LHCN-M2 (cell line): ENCODE measurements at places on chromosomes 7 and 10. TPM values are rescaled to one million over a fixed set of nuclear protein-coding genes. Genes with fewer than 3 reads are reported as not detected.

DNA sequence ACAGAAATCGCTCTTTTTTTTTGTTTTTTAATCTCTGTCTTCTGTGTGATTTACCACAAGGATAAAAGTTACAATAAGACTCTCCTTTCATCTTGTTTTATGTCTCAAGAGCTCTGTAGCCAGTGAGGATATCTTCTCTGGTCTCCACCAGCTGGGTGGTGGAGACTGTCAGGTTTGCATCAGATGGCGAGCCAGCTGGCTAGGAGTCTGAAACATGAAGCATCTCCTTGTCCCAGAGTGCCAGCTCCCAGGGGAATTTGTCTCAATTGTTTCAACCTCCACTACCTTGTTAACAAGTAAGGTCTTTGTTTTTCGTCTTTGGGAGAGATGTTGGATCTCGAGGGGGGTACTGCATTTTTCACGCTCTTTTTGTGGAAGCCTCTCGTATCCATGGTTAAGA lies 47.3 kb downstream of the FRMPD2 start:
- no peak for DNase-seq

GRCh38 chr10:4822208-4822607 lies 3.8 kb upstream of the AKR1E2 start:
- no peak for DNase-seq

The C10orf62 gene
- 0.11 TPM in 1 of 2 replicates, not detected in the other for total RNA-seq

The PIK3CG gene
- not detected in 2 replicates for total RNA-seq

The PON1 gene
- total RNA-seq = 0.75 TPM in 1 of 2 replicates, not detected in the other

- DNase-seq = no peak
Measured at GRCh38 chr10:26410356-26410755, 27.8 kb upstream of the APBB1IP start.

The TUBB8 gene
- total RNA-seq = not detected in 2 replicates

- peak; percentile 70 for DNase-seq
Measured at GRCh38 chr7:130902755-130903357, 168.8 kb upstream of the KLF14 start.

DNA sequence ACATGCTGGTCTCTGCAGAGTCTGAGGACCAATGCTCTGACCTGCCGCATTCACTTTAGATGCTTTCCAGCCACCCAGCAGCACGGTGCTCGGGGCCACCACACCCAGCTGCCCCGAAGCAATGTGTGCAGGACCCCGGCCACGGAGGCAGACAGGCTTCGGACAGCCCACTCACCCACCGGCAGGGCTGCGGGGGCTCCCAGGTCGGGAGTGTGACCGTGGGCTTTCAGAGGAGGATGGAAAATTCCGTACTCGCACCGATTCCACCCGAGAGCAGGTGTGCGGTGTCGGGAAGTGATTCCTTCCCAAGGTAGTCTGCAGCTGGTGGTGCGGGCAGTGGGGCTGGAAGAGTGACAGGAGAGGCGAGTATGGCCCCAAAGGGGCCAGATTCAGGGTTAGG lies 190.9 kb downstream of the DNAJB6 start:
- DNase-seq = no peak

DNA sequence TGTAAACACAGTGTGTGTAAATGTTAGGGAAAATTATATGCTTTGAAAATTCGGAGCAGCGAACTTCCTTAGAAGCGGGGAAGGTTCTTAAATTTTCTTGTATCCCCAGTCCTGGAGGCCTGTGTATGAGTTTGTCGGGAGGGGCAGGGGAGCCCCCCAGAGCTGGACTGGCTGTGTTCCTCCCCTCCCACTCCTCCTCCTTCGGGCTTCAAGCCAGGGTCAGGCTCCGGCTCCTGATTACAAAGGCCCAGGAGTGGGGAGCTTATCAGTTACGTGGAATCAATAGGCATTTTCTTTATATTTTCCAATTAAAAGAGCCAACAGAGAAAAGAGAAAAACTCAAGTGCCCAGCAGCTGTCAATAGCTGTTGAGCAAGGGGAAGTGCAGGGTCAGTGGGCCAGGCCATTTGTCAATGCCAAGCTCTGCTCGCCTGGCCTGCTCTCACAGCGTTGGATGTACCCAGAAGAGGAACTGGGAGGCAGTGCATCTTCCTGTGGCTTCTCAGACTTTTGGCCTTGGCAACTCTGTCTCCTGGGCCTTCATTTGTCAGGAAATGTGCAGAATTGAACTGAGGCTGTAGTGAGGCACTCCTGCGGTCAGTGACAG lies 156.9 kb upstream of the PCBD1 start:
- DNase-seq = no peak

DNA sequence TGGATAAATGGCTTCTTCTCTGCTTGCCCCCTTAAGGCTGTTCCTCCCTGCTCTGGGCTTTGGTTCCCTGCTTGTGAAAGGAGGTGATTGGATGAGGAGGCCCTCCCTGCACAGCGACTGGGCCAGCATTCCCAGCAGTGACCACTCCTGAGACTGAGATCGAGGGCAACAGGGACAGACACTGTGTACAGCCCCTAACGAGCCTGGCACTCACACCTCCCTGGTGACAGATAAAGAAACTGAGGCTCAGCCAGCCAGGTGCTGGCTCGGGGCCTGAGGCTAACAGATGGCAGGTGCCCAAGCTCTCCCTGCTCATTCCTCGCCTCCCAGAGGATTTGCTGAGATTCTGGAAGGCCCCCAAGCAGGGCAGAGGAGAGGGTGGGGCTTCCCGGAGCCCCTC lies 12.0 kb upstream of the AQP1 start:
- no peak for DNase-seq

The FOXP2 gene
- 0.34 and 0.71 TPM in 2 replicates for total RNA-seq

The NPY gene
- total RNA-seq = not detected in 2 replicates

The SMO gene
- 1.8 and 2.2 TPM in 2 replicates for total RNA-seq

- DNase-seq = no peak
Measured at GRCh38 chr10:5630112-5630436, 36.3 kb downstream of the ASB13 start.

- no peak for DNase-seq
Measured at GRCh38 chr7:116197360-116197759, 13.0 kb upstream of the TES start.

DNA sequence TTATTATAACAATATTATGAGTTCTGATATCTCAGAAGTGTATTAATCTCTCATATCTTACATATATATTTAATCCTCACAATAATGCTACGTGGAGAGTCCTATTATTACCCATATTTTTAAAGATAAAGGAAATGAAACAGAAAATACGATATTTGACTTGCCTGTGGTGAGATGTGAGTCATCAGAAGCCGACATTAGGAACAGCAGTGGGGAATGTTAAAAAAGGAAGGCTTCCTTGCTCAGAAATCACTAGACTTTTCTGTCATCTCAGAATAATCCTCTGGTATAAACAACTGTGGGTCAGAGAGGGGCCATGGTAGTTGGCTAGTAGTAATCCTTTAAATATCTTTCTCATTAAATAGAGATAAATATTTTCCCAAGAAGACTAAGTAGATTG lies 402.3 kb upstream of the PCDH15 start:
- no peak for DNase-seq

DNA sequence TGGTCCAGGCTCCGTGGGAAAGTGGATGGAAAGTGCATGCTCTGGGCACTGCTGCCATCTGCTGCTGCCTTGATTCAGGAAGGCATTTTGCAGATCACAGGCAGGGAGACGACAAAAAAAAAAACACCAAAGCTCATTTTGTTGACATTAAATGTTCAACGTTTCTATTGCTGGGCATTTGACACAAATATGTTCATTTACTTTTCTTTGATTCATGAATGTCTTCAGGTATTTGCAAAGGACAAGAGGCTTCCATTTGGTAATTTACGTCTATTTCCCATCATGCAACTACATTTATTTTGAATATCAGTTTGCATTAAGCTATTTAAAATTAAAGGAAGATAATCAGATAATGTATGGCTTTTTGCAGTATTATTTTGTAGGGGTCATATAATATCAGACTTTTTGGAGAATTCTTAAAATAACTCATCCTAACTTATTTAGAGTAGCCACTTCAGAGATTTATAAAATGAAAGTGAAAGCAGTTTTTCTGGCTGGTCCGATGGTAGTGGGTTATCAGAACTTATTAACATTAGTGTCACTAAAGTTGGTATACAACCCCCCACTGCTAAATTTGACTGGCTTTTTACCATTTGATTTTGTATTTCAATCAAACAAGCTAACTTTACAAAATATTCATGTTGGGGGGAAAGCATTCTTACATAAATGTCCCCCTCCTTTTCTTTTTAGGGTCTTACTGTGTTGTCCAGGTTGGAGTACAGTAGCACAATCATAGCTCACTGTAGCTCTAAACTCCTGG lies 65.3 kb downstream of the PDIA4 start:
- DNase-seq = peak; percentile 78

- no peak for DNase-seq
Measured at GRCh38 chr7:142997456-142997989, 29.4 kb downstream of the OR9A2 start.

The ANKRD2 gene
- total RNA-seq = 0.11 TPM in 1 of 2 replicates, not detected in the other

The PTCD1 gene
- total RNA-seq = 15.0 and 19.2 TPM in 2 replicates

DNA sequence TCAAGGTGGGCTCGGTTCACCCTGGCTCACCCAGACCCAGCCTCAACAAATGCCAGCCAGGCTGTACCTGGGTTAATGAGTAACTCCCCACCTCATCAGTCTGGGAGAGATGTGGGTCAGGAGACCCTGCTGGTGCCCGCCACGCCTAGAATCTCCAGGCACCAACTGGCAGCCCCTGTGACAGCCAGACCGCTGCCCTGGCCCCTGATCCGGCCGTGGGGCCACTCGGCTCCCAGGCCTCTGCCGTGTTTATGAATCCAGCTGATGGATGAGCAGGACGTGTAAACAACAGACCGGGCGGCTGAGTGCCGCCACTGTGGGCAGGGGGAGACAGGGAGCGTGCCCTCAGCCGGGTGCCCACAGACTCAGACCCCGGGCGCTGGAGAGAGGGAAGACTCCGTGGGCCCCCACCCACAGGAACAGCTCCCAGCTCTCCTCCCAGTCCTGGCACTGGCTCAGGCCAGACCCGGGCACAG lies 34.0 kb upstream of the PDGFA start:
- DNase-seq = no peak

- DNase-seq = no peak
Measured at GRCh38 chr7:8362723-8363369, 70.6 kb upstream of the NXPH1 start.

DNA sequence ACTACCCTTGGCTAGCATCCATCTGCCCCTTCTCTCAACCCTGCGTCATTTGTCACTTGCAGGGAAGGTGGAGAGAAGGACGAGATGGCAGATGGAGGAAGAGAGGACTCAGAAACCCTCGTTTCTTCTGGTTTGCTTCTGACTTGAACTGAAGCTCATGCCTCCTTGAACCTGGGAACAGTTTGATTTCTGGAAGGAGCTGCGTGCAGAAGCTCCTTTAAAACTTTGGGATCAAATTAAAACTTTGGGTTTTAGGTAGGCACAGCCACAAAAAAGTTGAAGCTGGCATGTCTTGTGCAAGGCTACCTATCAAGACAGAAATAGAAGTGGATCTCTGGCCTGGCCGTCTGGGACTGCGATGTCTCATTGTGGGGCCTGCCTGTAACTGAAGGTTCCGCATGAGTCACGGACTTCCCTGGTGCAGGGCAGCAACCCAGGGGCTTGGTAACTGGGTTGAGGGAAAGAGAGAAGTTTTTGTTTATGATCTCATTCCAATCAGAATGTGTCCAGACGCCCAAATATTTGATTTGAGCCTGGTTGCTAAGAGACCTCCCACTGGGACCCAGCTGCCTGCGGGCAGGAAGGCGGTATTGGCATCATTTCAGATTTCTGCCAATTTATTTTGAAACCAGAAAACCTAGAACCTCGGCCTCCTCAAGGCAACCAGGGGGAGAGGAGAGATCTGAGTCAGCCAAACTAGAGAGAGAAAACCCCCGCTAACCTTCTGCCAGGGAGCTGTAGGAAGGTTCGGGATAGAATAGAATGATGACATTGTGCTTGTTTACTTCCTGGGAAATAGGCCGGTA lies 15.8 kb upstream of the CAMK1D start:
- DNase-seq = peak; percentile 98

- no peak for DNase-seq
Measured at GRCh38 chr7:32025381-32026082, 44.7 kb downstream of the PDE1C start.

GRCh38 chr7:114821030-114821900 lies 100.6 kb upstream of the MDFIC start:
- peak; percentile 35 for DNase-seq

DNA sequence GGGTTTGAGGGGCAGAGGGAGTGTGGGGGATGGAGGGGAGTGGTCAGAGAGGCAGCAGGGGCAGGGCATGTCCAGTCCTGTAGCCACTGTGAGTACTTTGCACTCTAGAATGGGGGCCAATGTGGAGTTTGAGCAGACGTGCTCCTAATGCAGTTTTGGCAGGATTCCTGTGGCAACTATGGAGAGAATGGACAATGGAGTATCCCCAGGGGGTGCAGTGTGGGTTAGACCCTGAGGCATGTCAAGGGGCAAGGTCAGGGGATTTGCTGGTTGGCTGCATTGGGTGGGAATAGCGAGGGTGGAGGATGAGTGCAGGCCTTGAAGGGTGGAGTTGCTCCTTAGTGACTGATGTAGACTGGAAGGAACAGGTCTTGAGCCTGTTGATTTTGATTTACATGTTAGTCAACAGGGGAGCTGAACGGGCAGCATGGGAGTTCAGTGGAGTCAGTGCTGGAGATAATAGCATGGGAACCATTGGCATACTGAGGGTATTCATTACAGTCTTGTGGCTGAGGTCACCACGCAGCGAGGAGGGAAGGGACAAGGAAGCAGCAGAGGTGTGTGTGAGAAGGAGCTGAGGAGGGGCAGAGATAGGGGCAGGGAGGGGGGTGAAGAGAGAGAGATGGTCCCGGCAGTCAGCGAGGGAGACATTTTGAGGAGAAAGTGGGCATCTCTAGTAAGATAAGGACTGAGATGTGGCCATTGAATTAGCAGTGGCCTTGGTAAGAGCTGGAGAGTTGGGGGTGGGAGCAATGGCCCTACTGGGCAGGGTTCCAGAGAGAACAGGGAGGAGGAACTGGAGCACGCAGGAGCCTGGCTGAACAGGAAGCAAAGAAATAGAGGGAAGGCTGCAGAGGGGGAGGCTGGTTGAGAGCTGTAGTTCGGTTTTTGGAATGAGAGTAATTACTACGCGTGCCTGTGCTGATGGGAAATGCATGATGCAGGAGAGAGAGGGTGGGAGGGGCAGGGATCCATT lies 112.7 kb downstream of the CCNY start:
- DNase-seq = no peak

- peak; percentile 57 for DNase-seq
Measured at GRCh38 chr10:126160971-126161630, 227.2 kb downstream of the ADAM12 start.

GRCh38 chr7:38310591-38311101 lies 37.2 kb upstream of the TARP start:
- DNase-seq = no peak

DNA sequence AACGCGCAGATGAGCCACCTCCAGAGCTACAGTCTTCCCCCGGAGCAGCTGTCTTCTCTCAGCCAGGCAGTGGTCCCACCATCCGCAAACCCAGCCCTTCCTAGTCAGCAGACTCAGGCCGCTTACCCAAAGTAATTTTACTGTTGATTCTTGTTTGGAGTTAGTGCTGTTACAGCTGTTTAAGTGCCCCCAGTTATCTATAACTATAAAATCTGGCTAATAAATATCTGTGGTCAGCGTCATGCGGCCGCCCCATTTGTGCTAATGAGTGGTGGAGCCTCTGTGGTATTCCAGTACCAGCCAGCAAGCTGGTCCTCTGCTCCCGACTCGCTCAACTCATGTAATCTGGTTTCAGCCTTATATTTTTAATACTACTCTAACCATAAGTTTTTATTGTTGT lies 43.2 kb upstream of the TMEM236 start:
- no peak for DNase-seq

The NUTM2A gene
- total RNA-seq = 0.06 and 0.26 TPM in 2 replicates

- DNase-seq = no peak
Measured at GRCh38 chr10:74012480-74012879, 14.6 kb downstream of the VCL start.
